Hematopoietic multipotent progenitor cell (in vitro differentiated cells): ENCODE measurements at places on chromosomes 2 and 18. TPM values are rescaled to one million over a fixed set of nuclear protein-coding genes. Genes with fewer than 3 reads are reported as not detected.

- no peak for DNase-seq
Measured at GRCh38 chr2:47239119-47239969, 84.2 kb upstream of the STPG4 start.

GRCh38 chr18:2953935-2954653, 58.9 kb downstream of the LPIN2 start:
- no peak for DNase-seq

DNA sequence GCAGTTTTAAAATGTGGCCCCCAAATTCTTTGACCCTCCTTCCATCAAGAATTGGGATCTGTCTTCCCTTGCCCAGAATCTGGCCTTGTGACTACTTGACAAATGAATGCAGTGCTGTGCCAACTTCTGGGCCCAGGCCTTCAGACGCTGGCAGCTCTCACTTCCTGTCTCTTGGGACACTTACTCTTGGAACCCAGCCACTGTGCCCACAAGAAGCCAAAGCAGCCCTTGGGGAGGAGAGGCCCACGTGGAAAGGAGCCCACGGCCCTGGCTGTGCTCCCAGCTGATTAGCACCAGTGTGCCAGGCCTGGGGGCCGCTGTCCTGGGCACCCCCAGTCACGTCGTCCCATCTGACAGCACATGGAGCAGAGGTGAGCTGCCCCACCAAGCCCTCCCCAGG, 56.6 kb downstream of the RPL37A start:
- DNase-seq, result peak; percentile 80

- DNase-seq, result no peak
Measured at GRCh38 chr2:31894656-31895055, 116.2 kb downstream of the MEMO1 start.

DNA sequence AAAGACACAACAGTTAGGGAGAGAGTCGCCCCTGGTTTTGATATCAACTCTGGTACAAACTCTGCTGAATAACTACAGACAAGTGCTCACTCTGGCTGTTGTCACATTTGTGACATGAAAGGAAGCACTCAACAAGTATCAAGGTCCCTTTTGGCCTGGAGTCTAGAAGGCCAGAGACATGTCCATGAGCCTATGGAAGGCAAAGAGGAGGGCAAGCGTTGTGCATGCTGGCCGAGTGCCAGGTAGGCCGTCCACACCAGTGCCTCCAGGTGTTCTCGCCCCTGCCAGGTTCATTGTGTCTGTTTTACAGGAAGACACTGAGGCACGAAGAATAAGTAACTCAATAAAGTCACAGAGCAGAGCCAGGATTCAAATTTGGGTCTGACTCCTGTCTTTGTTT, 21.1 kb downstream of the ILKAP start:
- DNase-seq, result no peak

DNA sequence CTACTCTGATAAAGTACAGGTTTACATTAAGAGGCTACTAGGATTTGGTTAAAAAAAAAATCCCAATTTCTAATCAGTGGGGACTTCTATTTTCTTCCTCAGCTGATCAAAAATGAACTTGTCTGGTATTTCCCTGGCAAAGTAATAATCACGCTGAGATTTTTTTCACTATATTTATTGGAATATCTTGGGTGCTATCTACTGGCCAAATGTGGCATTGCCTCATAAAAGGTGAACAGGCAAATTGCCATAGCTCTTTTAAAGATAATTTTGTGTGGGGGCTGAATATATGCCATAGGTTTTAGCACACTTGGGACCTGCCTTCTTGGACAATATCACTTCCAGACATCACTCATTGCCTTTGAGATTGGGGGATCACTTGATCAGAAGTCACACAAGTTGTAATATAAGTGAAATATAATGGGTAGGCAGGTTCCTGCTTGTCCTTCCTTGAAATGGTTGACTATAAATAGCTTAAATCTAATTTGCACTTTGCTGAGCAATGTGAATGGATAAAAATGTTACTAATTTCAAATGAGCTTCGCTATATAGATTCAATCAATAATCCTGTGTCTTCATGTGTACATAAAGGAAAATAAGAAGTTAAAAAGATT, 7.0 kb upstream of the NXPH2 start:
- peak; percentile 23 for DNase-seq

DNA sequence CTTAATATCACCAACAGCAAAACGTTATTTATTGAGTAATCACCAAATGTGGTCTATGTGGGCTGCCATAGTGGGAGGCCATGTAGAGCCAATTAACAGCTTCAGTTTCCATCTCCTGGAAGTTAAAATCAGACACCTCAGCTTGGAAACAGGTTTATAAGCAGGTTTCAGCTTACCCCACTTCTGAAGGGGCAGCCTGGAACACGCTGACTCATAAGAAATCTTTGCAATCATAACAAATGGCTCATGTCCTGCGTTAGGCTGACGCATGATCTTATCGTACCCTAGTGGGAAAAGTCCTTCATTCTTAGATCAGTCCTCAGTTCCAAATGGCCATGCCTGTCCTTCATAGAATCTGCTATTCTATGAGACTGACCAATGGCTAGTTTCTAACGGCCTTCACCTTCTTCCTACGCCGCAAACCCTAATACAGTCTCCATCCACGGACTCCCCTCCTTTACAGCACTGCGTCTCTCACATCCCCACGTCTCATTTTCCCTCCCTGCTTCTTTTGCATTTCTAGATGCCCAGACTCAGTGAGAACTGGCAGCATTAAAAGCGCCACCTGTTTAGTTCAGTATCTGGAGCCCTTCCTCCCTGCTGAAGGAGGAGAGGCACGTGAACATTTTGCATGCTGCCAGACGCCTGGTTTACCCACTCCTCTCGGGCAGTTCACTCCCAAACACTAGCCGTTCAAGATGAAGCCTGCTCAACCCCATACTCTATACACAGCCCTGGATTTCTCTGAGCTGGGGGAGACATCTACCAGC, 24.2 kb upstream of the BZW1 start:
- no peak for DNase-seq

DNA sequence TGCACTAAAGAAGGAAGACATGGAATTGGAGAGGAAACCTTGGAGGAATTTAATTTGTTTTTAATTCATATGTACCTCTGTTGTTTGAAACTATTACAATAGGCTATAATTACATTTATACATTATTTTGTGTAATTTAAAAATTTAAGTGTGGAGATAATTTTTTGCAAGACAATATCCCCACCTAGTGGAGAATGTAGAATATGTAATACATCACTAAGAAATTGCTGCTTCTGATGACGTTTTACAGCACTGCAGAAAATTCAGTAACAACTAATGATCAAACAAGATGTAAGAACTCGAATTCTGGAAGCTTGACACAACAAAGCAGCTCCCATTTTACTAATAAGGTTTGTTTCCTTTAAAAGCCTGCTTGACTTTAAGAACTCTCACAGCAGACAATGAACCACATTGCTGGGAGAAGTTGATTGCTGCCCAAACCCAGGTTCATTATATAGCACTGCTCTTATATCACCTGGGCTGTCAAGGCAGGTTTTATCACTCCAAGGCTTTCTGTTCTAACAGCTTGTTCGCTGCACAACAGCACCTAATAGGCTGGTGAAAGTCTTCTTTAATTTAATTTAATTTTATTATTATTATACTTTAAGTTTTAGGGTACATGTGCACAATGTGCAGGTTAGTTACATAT, 53.4 kb downstream of the THADA start:
- DNase-seq, result peak; percentile 7

DNA sequence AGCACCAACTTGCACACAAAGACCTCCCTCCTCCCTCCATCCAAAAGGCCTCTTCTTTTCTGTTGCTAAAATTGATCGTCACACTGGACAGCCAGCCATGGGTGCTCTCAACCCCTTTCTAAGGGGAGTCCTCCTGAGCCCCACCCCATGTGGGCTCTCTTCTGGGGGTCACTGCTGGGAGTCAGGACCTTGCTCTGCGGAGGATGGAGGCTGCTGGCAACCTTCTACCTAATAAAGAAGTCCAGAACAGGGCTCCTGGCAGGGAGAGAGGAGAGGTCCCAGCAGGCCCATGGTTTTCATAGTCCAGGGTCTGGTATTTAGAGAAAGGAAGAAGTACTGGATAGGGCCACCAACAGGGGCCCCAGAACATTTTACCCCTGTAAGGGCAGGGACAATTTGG, 67.6 kb upstream of the OTOS start:
- no peak for DNase-seq

DNA sequence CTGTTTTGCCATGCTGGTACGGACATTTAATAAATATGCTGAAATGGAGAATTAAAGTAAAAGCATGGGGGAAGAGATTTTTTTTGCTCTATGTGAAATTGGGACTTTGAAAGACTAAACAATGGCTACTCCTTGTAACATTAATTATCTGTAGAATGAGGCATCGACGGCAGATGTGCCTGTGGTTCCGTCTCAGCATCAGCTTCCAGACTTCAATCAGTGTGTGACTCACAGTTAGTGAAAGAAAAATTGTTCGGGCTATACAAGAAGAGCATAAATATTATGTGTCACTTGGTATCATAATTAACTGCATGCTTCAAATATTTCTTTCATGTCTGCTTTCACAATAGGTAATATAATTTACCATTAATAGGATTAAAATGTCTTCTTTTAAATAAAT, 117.0 kb upstream of the SMIM21 start:
- no peak for DNase-seq

DNA sequence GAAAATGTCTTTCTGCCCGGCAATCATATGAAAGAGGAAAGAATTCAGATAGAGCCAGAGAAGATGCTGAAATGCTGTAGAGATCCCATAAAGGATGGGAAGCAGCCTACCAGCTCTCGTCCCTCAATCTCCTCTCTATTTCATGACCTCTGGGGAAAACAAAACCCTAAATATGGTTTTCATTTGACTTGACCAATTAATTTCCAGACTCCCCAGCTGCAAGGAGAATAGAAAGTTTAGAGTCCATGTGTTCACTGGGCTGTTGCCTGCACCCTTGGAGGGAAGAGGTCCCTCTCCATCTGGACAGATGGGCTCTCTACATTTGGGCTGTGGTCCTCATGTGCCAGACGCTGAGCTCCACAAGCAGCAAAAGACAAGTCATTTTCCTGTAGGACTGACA, 40.6 kb downstream of the CAPN13 start:
- DNase-seq, result no peak

DNA sequence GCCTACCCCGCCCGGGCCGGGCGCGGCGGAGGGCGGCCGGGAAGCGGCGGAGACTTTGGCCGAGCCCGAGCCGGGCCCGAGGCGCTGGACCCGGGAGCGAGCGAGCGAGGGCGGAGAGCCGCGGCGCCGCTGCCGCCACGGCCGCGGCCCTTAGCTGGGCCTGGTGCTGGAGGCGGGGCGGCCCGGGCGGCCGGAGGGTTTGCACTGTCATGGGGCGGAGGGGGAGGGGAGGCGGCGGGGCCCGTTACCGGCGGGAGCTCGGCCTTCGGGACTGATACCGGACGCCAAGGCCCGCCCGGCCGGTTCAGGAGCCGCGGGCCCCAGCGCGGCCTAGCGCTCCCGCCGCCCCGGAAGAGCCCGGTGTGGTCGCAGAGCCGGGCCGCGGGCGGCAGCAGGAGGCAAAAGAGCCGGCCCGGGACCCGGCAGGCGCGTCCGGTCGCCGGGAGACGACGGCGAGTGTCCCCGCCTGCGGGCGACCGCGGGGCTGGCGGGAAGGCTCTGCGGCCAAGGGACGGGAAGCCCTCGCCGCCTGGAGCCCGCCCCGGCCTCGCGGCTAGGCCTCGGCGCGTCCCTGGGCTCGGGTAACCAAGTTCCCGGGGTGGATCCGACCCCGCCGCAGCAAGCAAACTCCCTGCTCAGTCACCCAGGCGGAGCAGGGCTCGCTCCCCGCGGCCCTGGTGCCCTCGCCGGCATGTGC, 697 bp downstream of the KCMF1 start:
- peak; percentile 66 for DNase-seq

DNA sequence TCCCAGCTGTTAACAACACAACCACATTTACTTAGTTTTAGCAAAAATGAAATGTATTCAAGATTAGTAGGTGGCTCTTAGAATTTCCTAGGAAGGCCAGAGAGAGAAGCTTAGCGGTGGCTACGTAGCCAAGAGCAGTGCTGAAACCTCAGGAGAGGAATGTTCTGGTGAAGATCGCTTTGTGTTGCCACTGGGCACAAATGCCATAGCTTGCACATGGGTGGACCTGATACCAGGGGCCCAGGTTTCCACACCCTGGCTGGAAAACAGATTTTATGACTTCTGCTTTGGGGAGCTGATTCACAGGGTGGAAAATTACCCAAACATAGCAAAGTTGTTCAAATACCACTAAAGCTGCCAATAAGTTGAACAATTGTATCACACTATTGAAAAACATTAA, 43.4 kb downstream of the THUMPD2 start:
- no peak for DNase-seq

DNA sequence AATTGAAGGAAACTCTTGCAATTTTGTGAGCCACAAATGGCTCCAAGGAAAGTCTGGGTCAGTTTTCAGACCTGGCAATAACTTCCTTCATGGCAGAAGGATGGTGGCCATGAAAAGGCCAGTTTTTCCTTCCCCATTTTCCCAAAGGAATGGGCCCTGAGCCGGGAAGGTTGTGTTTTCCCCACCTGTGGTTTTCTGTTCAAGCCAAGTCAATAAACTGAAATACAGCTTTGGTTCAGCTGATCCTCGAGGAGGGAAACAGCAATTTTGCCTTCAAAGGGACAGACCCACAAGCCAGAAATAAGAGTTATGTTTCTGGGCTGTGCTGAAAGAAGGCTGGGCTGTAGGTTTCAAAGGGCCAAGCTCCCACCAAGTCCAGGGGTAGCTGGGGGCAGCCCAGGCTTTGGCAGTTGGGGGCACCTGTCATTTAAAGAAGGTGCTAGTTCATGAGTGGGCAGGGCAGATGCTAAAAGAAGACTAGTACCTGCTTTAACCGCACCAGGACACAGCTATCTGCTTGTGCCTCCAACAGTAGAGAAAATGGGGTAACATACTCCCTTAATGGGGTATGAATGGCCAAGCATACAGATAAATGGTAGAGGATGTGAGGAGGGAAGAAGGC, 97.0 kb downstream of the TTC32 start:
- DNase-seq, result no peak

GRCh38 chr2:212176151-212176550, 362.5 kb downstream of the ERBB4 start:
- DNase-seq, result no peak

GRCh38 chr2:56266761-56267414, 83.1 kb downstream of the CCDC85A start:
- no peak for DNase-seq

DNA sequence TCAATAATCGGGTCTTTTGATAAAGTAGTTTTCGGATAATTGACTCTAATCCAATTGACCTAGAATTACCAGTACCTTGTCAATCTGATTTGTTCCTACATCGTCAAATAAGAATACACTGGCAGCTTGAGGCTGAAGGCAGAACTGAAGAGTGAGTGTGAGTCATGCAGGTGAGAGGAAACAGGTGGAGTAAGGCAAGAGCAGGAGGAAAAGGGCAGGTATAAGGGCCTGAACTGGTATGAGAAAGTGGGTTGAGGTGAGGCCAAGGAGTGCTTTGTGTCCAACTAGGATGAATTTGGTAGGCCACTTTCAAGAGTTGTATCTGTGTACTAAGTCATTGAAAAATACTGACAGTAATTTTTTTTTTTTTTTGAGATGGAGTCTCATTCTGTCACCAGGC, 186.0 kb downstream of the ZNF385B start:
- no peak for DNase-seq

The CCBE1 gene
- under 0.01 TPM for total RNA-seq

The SLC9A4 gene
- not detected for total RNA-seq

The AFG3L2 gene
- 19.1 TPM for total RNA-seq

The KIF5C gene
- under 0.01 TPM for total RNA-seq

The ADCYAP1 gene
- 0.27 TPM for total RNA-seq

The HOXD12 gene
- not detected for total RNA-seq

The NT5C1B gene
- total RNA-seq, result not detected
